ENCODE measurements at places on chromosomes 4 and X.

DNA sequence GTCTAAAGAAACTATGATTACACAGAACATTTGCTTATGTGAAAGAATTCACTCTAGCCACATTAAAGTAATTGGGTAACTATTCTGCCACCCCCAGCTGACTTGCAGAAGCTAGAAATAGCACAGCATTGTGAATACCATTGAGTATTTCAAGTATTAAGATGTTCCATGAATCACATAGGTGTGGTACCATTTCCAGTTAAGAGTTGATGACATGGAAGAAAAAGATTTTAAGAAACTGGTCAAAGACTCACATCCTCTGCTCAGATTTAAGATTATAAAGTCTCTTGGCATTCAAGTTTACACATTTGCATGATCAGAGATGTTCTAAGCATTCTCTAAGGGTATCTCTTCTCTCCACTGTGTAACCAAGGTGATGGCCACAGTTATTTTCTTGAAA, 287.5 kb downstream of the CAMK2D start:
- no peak for DNase-seq

GRCh38 chr4:135485371-135485770, 1283.8 kb upstream of the PABPC4L start:
- no peak for DNase-seq

DNA sequence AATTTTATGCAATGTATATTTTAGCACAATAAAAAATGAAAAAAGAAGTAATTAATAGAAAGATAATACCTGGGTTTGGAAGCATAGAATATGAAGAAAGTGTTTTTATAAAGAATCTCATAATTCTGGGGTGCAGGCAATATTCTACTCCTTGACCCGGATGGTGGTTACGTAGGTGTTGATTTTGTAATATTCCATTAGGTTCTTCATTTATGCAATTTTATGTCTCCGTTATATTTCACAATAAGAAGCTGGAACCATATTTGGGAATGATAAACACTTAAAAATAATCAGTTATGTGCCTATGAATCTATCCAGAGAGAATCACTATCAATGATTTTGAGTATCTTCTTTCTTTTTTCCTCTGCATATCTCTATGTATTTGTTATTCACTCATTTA, 38.5 kb downstream of the CHRNA9 start:
- DNase-seq, result no peak

GRCh38 chr4:173301518-173302201, 32.5 kb downstream of the HMGB2 start:
- no peak for DNase-seq

DNA sequence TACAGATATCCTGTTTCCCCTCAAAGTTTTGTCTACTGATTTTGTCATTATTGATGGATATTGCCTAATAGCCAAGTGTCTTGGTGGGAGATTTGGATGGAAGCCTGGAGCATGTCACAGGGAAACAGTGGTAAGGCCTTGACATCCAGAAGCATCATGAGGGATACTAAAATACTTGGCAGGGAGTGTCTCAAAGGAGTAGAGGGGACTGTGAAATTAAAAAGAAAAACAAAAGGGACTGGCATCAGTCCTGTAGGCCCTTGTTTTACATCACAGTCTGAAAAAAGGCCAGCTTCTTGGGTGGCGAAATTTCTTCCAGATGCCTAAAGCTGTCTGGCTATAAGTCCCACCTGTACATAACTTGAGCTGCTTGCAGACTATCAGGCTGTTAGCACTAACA, 83.8 kb downstream of the GUCY2F start:
- DNase-seq, result no peak

DNA sequence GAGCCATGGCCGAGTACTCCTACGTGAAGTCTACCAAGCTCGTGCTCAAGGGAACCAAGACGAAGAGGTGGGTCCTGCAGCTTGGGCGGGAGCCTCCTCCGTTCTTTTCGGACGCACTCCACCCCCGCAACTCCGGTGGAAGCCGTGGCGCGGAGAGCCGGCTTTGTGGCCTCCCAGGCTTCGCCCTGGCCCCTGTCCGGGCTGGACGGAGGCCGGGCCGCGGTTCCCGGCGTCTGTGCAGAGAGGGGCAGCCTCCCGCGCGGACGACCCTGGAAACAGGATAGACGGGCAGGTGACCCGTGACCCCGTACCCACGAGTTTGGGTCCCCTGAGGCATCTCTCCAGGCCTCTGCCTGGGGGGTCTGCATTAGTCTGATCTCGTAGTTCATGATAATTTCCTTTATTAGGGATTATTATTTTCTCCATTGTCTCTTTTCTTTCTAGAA, 356 bp downstream of the FRG1 start:
- no peak for DNase-seq

DNA sequence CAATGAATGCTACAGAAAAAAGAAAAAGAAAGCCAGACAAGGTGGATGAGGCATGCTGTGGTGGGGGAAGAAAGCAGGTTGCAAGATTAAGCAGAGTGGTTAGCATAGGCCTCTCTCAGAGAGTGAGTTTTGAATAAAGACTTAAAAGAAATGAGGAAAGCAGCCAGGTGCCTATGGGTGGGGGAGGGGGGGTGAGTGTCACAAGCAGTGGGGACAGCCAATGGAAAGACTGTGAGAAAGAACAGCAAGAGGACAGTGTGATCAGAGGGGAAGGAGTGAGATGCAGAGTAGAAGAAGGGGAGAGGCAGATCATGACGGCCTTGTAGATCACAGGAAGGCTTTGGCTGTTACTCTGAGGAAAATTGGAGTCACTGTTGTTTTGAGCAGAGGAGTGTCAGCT, 162.5 kb downstream of the SOX3 start:
- no peak for DNase-seq

DNA sequence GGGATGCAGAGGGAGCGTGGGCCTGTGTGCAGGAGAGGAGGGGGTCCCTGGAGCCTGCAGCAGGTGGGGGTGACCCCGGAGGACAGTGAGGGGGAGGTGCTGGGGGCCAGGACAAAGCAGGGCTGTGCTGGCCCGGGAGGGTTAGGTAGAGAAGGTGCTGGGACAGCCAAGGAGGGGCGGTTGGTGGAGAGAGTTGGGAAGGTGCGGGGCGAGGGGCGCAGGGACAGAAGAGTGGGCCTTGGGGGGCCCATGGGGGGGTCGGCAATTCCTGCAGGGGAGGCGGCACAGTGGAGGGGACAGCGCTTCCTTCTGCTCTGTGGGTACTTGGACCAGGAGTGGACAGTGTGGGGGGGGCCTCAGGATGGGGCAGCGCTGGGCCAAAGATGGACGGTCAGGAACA, 32.5 kb downstream of the LRPAP1 start:
- no peak for DNase-seq

DNA sequence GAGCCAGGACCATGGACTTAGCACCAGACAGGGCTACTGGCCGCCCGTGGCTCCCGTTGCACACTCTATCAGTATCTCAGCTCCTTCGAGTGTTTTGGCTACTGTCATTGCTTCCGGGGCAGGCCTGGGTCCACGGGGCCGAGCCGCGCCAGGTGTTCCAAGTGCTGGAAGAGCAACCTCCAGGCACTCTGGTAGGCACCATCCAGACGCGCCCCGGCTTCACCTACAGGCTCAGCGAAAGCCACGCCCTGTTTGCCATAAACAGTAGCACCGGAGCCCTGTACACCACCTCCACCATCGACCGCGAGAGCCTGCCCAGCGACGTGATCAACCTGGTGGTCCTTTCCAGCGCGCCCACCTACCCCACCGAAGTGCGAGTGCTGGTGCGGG, 1.6 kb downstream of the FAT4 start:
- no peak for DNase-seq

DNA sequence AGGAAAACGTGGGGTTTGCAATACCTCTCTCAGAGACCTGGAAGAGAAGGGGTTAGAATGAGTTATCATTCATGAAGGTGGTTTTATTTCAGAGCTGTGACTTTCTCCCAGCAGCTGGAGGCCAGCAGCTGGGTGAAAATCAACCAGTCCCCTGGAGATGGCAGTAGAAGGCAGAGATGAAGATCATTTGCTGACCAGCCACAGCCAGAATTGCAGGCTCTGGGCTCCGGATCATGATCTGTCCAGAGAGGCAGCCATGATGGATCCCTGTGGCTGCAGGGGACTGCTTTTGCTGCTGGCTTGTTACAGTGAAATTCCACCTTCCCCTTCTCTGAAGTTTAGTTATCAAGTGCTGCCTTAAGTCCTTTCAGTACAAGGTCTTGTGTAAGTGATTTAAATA, 46.9 kb upstream of the TAB3 start:
- DNase-seq, result no peak

DNA sequence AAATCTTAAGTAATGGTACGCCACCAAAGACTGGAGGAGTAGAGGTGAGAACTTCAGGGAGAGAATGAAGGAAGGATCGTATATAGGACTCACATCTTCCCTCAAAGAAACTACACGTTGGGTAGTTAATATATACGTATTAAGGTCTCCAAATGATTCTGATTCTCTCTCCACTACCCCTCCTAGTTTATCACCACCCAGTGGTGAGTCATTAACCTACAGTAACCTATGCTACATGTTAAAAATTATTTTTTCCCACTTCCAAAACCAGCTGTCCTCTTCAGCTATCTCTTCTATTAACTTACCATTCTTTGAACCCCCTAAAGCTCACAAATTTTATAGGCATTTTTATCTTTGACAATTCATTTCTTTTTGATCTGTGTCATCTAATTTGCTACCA, 69.7 kb downstream of the RPS6KA6 start:
- no peak for DNase-seq

DNA sequence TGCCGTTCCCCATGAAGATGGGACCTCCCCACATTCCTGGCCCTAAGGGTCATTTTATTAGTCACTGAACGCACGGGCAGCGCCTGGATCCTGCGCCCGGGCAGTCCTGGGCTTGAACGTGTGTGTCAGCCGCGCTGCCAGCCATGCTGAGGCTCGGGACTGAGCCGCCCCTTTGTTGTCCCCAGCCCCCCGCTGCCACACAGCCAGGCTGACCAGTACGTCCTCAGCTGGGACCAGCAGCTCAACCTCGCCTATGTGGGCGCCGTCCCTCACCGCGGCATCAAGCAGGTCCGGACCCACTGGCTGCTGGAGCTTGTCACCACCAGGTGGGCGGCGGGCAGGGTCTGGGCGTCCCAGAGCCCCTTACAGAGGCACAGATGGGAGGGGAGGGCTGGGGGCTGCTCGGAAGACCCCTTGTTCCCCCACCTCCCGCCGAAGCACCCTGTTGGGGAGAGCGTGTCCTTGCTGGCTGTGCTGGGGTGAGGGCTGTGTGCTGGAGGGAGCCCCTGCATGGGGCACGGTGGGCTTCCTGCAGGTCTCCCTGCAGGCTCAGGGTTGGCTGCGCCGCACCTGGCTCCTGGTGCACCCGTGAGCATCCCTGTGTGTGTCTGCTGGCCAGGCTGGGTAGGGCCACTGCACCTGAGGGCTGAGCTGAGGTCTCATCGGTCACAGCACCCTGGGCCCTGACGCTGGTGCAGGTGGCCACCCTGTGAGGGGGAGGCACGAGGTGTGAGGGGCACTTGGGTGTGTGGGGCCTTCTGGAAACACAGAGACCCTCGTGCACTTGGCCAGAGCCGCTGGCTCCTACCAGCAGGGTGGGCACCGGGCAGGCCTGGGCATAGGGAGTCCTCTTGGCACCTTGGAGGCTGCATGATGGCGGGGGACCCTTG, 1.0 kb downstream of the IDUA start:
- DNase-seq, result no peak

- no peak for DNase-seq
These were observed 72.9 kb downstream of the SHOX start for GRCh38 chrX:703466-703865.

- no peak for DNase-seq
These were observed 25.6 kb downstream of the RPA4 start for GRCh38 chrX:96909291-96909690.

GRCh38 chr4:80608281-80608980, 272.9 kb downstream of the CFAP299 start:
- DNase-seq, result peak; percentile 31

GRCh38 chr4:185710487-185710995, 101.5 kb downstream of the SORBS2 start:
- no peak for DNase-seq

- no peak for DNase-seq
These were observed 1637.3 kb upstream of the PABPC4L start for GRCh38 chr4:135838889-135839288.

Data from AG09319 (cell line).